ENCODE measurements at places on chromosomes 5 and 9.

- no peak for DNase-seq
Measured at GRCh38 chr5:173327084-173327947, 898 bp downstream of the STC2 start.

GRCh38 chr5:131209506-131210150 lies 38.9 kb downstream of the LYRM7 start:
- peak; percentile 64 for DNase-seq

- DNase-seq = no peak
Measured at GRCh38 chr9:13436591-13436990, 157.1 kb upstream of the MPDZ start.

DNA sequence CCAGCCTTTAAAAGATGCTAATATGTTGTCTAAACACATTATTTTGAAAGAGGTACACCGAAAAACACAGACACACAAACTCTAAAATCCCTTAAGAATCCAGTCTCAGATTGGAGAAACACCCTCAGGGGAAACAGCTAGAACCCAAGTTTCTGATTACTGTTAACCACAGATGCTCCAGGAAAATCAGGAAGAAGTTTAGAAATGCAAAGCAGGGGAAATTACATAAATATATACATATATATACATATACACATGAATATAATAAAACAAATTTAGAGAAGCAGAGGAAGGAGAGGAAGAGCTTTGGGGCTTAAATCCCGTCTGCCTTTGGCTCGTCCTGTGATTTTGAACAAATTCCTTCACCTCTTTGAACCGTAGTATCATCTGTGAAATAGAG lies 73.2 kb upstream of the KLF4 start:
- no peak for DNase-seq

- no peak for DNase-seq
Measured at GRCh38 chr9:130490981-130491380, 46.2 kb downstream of the ASS1 start.

GRCh38 chr9:72038408-72038807 lies 22.0 kb downstream of the C9orf57 start:
- DNase-seq = no peak

GRCh38 chr9:16602494-16602893 lies 268.0 kb downstream of the BNC2 start:
- no peak for DNase-seq

GRCh38 chr9:27535701-27536118 lies 6.1 kb upstream of the MOB3B start:
- no peak for DNase-seq

DNA sequence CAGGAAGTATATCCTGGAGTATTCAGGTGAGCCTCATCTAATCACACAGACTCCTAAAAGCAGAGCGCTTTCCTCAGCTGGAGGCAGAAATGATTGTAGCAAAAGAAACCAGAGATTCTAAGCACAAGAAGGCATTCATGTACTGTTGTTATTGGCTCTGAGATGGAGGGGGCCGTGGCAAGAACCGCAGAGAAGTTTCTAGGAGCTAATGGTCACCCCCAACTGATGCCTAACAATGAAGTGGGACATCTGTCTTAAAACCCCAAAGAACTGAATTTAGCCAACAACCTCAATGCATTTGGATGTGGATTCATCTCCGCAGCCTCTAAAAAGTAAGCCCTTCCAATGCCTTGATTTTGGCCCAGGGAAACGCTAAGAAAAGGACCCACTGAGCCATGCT lies 76.3 kb downstream of the ADAMTSL1 start:
- DNase-seq = no peak

DNA sequence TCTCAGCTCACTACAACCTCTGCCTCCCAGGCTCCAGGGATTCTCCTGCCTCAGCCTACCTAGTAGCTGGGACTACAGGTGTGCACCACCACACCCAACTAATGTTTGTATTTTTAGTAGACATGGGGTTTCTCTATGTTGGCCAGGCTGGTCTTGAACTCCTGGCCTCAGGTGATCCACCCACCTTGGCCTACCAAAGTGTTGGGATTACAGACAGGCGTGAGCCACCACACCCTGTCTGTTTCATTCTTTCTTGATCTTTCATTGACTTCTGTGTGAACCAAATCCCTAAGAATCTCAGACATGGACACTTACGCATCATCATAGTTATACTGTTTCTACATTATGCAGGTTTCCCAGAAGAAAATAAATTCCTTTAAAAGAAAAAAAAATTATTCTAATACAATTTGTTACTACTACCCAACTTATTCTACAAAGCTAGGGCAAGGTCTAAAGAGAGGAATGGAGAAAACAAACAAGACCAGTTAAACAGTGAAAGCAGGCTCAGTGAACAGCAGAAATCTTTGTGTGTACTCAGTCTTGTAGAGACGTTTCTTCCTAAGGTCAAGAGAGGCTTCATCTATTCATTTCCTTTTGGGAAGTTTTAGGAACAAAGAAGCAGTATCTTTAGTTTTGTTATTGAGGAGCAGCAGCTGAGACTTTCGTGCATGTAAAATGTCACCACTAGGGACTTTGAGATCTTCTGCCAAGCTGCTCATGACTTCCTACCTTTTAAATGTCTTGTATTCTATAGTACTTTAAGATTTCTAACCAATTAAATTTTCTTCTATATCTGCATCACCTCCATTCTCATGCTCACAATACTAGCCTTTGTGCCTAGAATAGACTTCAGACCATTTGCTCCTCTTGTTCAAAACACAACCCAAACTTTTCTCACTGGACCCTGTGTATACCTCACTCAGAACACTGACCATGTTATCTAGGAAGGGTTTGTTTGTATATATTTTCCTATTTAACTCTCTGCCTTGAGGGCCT lies 5.6 kb upstream of the HMGCR start:
- no peak for DNase-seq

GRCh38 chr5:160266044-160266443 lies 36.7 kb downstream of the FABP6 start:
- no peak for DNase-seq

DNA sequence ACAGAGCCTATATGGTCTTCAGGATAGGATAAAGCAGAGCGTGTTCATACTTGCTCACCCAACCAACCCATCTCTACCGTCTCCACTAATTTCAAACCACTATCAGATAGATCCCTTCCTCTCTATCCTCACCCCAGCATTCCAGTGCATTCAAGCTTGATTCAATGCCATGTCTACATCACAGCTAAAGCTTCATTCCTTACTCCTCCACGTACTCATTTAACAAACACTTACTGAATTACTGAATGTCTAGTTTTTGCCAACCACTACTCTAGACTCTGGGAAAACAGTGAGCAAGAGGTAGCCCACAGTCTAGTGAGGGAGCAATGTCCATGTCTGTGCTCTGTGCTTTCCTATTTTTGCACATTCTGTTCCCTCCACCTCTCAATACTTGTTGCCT lies 163.5 kb upstream of the MSX2 start:
- DNase-seq = no peak

GRCh38 chr5:157947156-157947555 lies 88.2 kb upstream of the CLINT1 start:
- no peak for DNase-seq

GRCh38 chr5:62596096-62596495 lies 17.5 kb downstream of the LRRC70 start:
- no peak for DNase-seq

GRCh38 chr5:94707359-94707758 lies 88.9 kb downstream of the SLF1 start:
- DNase-seq = no peak

- no peak for DNase-seq
Measured at GRCh38 chr9:17938035-17938655, 359.3 kb downstream of the SH3GL2 start.

- DNase-seq = no peak
Measured at GRCh38 chr5:150167908-150168307, 1.3 kb downstream of the CDX1 start.

GRCh38 chr9:99178912-99179872 lies 42.5 kb downstream of the ALG2 start:
- DNase-seq = no peak

GRCh38 chr5:94157704-94158539 lies 416.5 kb upstream of the POU5F2 start:
- DNase-seq = no peak

- DNase-seq = no peak
Measured at GRCh38 chr5:45737153-45737552, 41.0 kb upstream of the HCN1 start.

- no peak for DNase-seq
Measured at GRCh38 chr9:34499076-34499475, 23.7 kb downstream of the ENHO start.

DNA sequence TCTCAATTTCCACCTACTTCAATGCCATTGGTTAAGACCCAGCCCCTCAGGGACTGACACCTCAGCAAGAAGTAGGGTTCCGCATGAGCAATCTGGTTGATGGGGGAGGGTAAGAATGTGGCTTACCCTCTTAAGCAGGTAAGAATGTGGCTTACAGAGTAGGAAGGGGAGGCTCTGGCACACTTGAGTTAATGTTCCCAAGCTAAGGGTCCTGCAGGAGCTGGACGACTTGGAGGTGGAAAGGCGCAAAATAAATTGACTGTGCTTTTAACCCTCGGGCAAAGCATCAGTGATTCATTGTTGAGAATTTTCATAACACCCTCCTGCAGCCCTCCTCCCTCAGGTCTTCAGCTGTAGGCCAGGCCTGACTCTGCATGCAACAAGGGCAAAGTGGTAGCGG lies 24.9 kb upstream of the ADRA1B start:
- no peak for DNase-seq

DNA sequence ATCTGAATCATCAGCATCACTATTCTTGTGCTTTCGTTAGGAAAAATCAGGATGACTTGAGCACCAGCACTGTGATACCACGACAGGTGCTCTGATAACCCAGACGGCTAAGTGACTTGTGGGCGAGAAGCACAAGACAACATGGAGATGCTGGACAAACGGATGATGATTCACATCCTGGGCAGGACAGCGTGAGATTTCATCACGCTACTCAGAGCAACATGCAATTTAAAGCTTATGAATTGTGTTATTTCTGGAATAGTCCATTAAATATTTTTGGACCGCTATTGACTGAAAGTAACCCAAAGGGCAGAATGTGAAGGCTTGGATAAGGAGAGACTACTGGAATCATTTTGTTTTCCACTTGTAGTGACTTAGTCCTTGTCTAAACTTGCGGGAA lies 114.8 kb upstream of the DAPK1 start:
- no peak for DNase-seq

- DNase-seq = no peak
Measured at GRCh38 chr5:163005949-163006348, 431.4 kb upstream of the CCNG1 start.

DNA sequence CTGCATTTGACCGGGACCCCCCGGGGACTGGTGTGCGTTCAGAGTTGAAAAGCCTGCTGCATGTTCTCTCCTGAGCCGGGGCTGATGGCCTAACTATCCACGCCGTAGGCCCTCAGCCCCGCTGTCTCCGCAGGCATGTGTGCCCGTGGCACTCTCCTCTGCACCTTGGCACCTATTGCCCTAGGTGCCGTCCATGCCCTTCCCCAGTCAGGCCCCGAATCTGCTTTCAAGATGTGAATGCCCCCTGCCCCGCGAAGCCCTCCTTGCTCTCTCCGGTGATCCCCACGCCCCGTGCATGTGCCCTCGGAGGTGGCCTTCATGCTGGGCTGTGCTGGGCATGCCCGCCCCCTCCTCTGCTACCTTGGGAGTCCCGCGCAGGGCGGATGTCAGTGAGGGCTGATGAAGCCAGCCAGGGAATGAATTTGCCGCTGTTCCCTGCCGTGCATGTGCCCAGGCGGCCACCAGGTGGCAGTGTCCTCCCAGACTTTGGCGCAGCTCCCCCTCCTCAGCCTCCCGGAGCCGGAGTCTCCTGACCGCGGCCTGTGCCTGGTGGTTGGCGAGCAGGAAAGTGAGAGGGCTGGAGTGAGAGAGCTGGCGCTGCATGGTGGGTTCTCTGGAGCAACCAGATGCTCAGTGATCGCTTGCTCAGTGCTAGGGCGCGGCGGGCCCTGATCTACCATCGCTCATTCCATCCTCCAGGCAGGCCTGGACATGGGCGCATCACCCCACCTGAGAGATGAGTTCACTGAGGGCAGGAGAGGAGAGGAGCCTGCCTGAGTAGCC lies 112.9 kb upstream of the LMX1B start:
- DNase-seq = peak; percentile 80

GRCh38 chr9:8863886-8864544 lies 1064.4 kb upstream of the DMAC1 start:
- DNase-seq = no peak

GRCh38 chr5:13809921-13810320 lies 134.6 kb downstream of the DNAH5 start:
- no peak for DNase-seq

GRCh38 chr5:75616371-75616881 lies 5.2 kb downstream of the ANKDD1B start:
- DNase-seq = no peak

DNA sequence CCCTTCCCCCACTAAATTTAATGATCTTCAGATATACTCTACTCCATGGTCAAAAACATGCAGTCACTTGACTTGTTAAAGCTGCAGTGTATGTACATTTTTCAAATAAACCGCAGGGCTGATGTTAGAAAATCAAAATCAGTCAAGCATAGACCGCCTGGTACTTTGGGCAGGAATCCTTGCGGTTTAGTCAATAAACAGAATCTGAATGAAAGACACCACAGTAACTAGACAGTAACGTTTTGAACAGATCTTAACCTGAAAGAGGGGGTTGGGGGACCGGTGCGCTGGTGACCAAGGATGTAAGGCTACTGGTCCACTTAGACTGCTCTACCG lies 188.8 kb downstream of the BNC2 start:
- DNase-seq = no peak

GRCh38 chr5:37626266-37626665 lies 213.6 kb downstream of the GDNF start:
- no peak for DNase-seq

DNA sequence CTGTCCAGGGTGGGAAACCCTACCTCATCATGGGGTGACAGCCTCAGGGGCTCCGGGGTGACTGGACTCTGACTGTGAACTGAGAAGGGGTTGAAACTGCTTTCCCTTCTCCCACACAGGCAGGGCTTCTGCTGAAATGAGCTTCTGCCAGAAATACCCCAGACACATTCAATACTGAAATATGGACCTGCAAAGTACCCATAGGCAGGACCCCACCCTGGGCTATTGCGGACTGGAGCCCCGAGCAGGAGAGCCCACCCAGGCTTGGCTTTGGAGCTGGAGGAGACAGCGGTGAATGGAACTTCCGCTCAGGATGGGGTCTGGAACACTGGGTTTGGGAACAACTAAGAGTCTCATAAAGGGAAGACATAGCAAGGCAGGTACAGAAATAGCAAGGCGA lies 37.5 kb downstream of the IRX2 start:
- no peak for DNase-seq

DNA sequence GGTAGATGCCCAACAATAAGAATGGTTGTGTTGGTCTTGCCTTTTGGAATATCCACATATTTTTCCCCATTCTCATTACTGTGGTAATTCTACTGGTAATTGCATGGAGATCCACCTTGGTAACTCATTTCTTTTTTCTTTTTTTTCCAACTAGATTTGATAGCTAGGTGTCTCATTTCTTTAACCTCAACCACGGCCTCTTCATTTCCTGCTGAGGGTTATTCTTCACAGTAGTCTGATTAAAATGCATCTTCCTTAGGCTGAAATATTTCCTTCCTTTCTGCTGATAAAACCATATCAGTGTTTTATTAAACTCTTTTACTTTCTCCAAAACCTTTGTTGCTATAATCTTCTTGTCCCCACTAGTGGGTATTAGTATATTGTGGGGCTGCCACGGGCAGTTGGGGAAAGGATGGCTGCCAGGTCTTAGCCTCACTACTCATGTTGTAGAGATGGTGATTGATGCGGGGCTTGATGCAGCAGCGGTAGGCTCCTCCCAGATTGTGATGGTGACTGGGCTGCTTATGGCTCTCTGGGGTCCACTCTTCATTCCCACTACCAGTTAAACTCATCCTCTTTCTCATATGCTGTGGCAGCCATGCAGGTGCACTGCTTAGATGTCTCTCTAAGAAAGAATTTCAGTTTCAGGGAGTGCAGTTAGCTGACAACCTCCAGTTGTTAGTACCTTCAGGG lies 35.9 kb downstream of the KIF2A start:
- peak; percentile 16 for DNase-seq

Data from CD4-positive, alpha-beta T cell treated with Interleukin-17A for 4 hours (primary cell).